Bone marrow (tissue), 2 donors: ENCODE measurements at places on chromosomes 2 and 18.

GRCh38 chr2:10765461-10765860, 44.0 kb downstream of the ATP6V1C2 start:
- no peak for DNase-seq

DNA sequence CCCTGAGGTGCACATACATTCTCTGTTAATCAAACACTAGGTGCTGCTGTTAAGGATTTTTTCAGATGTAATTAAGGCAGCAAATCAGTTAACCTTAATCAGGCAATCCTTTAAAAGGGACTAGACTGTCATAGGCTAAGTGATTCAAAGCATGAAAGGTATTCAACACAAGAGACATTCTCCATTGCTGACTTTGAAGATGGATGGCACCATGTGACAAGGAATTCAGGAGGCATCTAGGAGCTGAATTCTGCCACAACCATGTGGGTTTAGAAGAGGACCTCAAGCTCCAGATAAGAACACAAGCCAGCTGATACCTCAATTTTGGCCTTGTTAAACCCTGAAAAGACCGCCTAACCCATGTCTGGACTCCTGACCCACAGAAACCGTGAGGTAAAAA, 84.0 kb downstream of the SMAD2 start:
- no peak for DNase-seq

GRCh38 chr18:49137093-49137492, 186.3 kb upstream of the SMAD7 start:
- DNase-seq, result no peak

GRCh38 chr2:3128786-3129185, 248.8 kb downstream of the EIPR1 start:
- no peak for DNase-seq

DNA sequence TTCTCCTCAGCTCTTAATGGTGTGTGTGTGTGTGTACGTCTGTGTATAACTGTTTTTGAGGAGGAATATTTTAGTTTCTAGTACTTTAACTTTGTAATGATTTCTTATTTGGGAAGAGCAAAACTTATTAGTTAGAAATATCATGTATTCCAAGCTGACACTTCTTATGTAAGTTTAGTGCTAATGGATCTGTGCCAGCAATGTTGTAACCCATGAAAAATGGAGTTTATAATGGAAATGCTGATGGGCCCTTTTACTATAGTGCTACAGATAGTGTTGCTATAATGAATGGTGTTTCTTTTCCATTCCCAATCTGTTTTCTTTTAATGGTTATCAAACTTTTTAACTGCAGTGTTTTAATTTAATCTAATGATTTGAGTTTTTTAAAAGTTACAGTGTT, 49.8 kb upstream of the OTX1 start:
- DNase-seq, result no peak

GRCh38 chr2:215271446-215271845, 40.4 kb upstream of the ATIC start:
- DNase-seq, result no peak

DNA sequence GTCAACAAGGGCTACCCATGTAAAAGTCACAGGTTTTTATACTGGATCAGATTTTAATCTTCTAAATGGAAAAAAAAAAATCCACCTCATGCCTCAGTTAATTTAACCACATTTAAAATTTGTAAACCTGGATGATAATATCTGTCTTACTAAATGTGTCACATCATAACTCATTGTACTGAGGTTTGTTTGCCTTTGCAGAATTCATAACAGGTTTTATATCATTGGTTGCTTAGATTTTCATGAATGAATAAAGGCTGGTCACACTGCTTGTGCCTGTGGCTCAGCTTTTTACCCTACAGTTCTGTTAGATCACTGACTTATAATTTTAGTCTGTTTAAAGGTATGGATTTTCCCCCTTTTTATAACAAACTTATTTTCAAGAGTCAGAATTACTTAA, 48.9 kb downstream of the PSMD14 start:
- no peak for DNase-seq

DNA sequence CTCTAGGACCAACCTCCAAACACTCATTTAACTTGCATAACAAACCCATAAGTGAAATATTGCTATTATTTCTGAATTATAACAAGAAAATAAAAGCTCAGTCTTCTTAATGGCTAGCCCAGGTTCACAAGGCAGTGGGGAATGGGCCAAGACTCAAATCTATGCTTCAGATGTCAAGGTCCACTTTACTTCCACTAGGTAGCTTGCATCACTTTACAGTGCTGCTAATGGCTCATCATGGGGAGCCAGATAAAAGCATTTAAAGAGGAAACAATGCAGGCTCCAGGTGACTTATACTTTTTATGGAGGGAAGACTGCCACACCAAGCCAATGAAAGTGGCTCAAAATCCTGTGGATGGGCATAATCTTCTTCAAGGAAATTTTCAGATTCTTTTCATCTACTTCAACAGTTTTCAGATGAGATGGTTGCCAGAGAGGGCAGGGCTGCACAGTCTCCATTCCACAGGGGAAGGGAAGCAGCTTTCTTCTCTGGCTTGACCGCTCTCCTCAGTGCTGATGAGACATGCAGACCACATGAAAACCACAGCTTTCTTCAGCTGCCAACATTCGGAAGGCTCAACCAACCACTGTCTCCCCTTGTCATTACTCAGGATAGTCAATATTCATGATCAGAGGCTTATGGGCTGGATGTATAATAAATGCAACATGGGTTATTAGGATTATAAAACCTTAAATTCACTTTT, 361.9 kb upstream of the MEX3C start:
- no peak for DNase-seq

- DNase-seq, result no peak
Observed at GRCh38 chr18:72965616-72966015, 97.8 kb upstream of the NETO1 start.

DNA sequence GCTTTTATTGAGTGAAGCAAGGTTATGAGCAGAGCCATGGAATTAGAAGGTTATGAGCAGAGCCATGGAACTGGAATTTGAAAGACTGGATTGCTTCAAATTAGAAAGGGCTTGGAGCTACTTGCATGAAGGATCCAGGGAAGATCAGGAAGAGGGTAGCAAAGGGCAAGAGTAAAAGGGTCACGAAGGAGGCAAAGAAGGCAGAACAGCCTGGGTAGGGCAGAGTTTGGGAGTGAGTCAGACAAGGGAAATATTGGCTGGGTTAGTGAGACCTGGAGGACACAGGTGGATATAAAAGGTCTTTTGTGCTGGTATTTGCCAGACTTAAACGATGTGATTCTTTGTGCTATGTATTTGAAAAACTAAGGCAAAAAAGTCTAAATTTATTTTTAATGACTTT, 65.0 kb downstream of the SEMA4F start:
- DNase-seq, result no peak

- DNase-seq, result no peak
Observed at GRCh38 chr18:40653682-40654081, 1301.4 kb upstream of the PIK3C3 start.

DNA sequence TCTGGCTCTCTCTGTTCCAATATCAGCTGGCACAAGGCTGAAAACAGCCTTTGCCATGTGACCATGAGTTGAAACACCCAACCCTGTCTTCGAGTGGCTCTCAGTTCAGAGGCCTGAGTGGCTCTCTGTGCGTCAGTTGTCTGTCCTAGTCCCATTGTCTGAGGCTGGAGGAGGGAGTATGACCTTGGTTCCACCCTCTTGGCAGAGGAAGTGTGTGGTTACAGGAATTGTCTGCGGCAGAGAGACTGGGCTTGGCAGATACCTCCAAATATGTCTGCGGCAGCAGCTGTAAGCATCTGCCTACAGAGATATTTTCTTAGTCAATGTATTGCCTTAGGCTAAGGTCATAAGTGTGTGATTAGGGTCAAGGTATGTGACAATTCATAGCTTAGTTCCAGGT, 32.6 kb downstream of the CNGA3 start:
- no peak for DNase-seq
